ENCODE measurements at places on chromosomes 3 and 15. TPM values are rescaled to one million over a fixed set of nuclear protein-coding genes. Genes with fewer than 3 reads are reported as not detected.
A peak's percentile ranks its signal among the peaks of the same experiment; 100 is the strongest.

GRCh38 chr3:47802734-47803479 is at the start of gene DHX30:
TSS of gene DHX30 (plus strand) at chr3:47803138. CDS start at chr3:47810684, 7,546 bp downstream.
- peak within 1 kb of the TSS; percentile 99 for H3K4me3 ChIP-seq
- peaks cover 22% of the 10 kb centered on the region for H3K4me1 ChIP-seq
- no peaks in the 10 kb centered on the region for H3K36me3 ChIP-seq
- DNase-seq = peak; percentile 61
- H3K27ac ChIP-seq = peak within 1 kb of the TSS; percentile 99
- no peaks in the 10 kb centered on the region for H3K27me3 ChIP-seq

DNA sequence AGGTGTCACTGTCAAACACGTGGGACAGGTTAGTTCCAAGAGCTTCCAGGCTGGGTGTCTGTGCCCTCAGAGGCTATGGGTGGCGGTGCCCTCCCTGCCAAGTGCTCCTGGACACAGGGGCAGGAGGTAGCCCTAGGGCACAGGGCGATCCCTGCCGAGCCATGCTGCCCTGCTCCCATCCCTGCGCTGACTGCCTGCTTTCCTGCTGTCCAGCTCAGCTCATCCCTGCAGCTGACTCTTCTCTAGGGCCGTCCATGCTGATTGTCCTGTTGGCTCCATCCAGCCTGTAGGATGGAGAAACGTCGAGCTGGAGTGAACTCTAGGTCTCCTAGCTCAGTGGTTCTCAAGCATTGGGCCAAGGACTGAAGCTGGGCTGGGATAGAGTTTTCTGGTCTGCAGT is 3.7 kb downstream of the PDIA5 start:
- H3K4me3 ChIP-seq = no peak overlapping the region
- H3K27ac ChIP-seq = no peak overlapping the region
- H3K4me1 ChIP-seq = peaks cover 11% of the 10 kb centered on the region
- no peaks in the 10 kb centered on the region for H3K27me3 ChIP-seq

DNA sequence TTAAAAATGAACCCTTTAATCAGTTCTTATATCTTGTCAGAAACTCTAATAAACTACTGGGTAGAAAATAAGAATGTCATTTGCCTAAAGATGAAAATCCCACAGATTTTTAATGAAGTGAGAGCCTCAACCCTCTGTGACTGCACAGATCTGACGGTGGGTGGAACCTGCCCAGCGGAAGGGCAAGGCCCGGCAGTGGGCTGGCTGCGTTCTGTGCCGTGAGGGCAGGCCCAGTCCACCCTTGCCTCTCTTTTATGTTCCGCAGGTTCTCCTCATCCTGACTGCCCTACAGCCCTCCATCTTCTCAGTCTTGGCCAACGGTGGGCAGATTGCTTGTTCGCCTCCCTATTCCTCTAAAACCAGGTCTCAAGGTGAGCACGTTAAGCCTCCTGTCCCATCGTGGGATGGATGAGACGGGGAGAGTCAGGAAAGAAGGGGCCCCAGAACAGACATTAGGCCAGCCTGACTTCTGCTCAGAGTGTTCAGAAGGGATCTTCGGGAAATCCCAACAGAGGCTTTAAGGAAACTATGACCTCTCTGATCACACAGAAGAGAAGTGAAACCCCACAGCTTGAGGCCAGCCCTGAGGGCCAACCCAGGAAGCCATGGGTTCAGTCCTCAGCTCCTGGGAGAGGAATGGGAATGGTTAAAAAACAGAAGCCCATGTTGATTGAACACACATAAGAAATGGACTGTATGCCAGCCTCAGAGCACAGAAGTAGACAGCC is 16.0 kb downstream of the SLC51A start:
- DNase-seq = no peak
- no peak overlapping the region for H3K27ac ChIP-seq
- no peaks in the 10 kb centered on the region for H3K36me3 ChIP-seq
- no peaks in the 10 kb centered on the region for H3K27me3 ChIP-seq
- no peak overlapping the region for H3K4me3 ChIP-seq

- no peak overlapping the region for H3K27ac ChIP-seq
- no peak for DNase-seq
- no peaks in the 10 kb centered on the region for H3K36me3 ChIP-seq
- H3K27me3 ChIP-seq = no peaks in the 10 kb centered on the region
- H3K4me3 ChIP-seq = no peak overlapping the region
Measured at GRCh38 chr15:77864211-77865105, 213.1 kb downstream of the TBC1D2B start.

DNA sequence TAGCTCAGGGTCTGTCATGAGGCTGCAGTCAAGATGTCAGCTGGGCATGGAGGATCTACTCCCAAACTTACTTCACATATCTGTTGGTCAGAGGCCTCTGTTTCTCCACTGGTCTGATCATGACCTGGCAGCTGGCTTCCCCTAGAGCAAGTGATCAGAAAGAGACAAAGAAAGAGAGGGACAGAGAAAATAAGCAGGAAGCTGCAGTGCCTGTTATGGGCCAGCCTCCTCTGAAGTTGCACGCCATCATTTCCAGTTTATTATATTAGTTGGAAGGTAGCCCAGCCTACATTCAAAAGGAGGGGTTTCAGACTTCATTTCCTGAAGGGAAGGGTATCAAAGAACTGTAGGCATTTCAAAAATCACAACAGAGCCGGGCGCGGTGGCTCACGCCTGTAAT is 5.0 kb upstream of the RPP25 start:
- H3K4me3 ChIP-seq = no peak overlapping the region
- no peak for DNase-seq
- H3K4me1 ChIP-seq = peaks cover 14% of the 10 kb centered on the region
- H3K27me3 ChIP-seq = no peaks in the 10 kb centered on the region

GRCh38 chr3:100994809-100995208 is 1.6 kb upstream of the ABI3BP start:
- H3K27me3 ChIP-seq = no peaks in the 10 kb centered on the region
- H3K36me3 ChIP-seq = no peaks in the 10 kb centered on the region
- DNase-seq = no peak
- H3K4me3 ChIP-seq = no peak overlapping the region

DNA sequence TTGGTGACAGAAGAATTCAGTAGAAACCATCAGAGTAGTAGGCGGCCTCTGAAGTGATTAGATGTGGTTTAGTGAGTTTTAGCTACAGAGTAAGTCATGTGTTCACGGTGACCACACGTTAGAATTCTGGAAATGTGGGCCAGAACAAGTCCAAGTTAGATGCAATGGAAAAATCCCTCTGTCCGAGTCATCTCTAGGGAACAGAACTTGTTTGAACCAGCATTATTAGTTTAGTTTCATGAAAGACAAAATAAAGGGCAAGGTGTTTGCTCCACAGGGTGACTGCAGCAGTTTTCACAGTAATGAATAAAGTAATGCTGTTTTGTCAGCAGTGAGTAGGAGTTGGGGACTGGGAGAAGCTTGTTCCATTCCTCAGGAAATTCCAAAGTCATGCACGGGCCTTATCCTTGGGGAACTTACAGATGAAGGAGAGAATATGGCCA is 100.2 kb downstream of the CGNL1 start:
- no peaks in the 10 kb centered on the region for H3K36me3 ChIP-seq
- peaks cover 43% of the 10 kb centered on the region for H3K4me1 ChIP-seq
- peak overlapping the region; percentile 67 for H3K27ac ChIP-seq
- no peak overlapping the region for H3K4me3 ChIP-seq

DNA sequence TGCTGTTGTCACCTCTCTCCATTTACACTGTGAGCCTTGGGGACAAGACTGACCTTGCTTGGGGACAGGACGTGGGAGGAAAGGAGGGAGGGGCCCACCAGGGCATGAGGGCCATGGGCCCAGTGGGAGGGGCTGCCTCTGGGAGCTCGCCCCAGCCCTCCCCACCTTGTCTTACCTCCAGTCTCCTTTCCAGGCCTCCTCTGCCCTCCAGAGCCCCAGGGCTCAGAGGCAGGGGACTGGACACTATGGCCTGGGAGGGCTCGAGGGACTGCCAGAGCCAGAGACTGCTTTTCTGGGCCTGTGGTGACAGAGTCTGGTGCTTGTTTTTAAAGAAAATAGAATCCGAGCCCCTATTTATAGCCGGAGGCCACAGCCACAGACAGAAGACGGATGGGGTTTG is 10.2 kb downstream of the CSPG4 start:
- DNase-seq = no peak
- H3K27ac ChIP-seq = peak overlapping the region; percentile 97
- peaks cover 9% of the 10 kb centered on the region for H3K36me3 ChIP-seq

DNA sequence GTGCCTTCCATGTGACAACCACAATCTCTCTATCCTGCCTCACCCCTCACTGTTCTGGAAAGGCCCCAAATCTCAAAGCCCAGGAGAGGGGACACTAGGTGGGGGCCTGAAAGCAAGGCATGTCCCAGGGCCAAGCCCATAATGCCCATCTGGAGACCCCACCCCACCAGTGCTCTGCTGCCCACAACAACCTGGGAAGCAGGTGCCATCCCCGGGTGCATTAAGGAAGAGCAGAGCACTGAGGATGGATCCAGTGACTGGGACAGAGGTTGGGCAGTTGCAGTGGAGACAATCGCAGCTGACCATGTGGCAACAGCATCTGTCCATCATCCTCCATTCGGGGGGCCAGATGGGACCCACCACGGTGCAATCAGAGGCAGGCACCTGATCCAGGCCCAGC is 106.2 kb upstream of the PRR20G start:
- no peaks in the 10 kb centered on the region for H3K36me3 ChIP-seq
- H3K4me1 ChIP-seq = no peaks in the 10 kb centered on the region
- H3K27ac ChIP-seq = no peak overlapping the region
- no peak overlapping the region for H3K4me3 ChIP-seq
- no peak for DNase-seq
- no peaks in the 10 kb centered on the region for H3K27me3 ChIP-seq

DNA sequence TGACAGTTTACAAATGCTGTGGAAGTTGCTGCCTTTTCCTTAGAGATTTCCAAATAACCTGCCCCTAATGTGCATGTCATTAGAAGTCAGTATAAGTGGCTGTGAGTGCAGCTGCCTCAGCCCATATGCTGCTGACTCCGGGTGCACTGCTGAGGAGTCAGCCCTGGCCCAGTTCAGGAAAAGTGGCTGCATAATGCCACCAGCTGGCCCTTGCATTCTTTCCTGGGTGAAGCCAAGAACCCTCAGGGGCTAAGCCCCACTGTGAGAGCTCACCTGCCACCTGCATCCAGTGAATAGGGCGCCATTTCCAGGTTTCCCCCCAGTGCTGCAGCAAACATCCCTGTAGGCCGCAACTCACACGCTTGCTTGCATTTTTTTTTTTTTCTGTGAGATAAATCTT is 139.9 kb downstream of the TJP1 start:
- no peak for DNase-seq
- H3K4me1 ChIP-seq = no peaks in the 10 kb centered on the region
- no peaks in the 10 kb centered on the region for H3K36me3 ChIP-seq
- no peak overlapping the region for H3K27ac ChIP-seq
- H3K27me3 ChIP-seq = no peaks in the 10 kb centered on the region

- no peak overlapping the region for H3K4me3 ChIP-seq
- H3K36me3 ChIP-seq = no peaks in the 10 kb centered on the region
Measured at GRCh38 chr15:69172847-69173246, 12.4 kb downstream of the GLCE start.

DNA sequence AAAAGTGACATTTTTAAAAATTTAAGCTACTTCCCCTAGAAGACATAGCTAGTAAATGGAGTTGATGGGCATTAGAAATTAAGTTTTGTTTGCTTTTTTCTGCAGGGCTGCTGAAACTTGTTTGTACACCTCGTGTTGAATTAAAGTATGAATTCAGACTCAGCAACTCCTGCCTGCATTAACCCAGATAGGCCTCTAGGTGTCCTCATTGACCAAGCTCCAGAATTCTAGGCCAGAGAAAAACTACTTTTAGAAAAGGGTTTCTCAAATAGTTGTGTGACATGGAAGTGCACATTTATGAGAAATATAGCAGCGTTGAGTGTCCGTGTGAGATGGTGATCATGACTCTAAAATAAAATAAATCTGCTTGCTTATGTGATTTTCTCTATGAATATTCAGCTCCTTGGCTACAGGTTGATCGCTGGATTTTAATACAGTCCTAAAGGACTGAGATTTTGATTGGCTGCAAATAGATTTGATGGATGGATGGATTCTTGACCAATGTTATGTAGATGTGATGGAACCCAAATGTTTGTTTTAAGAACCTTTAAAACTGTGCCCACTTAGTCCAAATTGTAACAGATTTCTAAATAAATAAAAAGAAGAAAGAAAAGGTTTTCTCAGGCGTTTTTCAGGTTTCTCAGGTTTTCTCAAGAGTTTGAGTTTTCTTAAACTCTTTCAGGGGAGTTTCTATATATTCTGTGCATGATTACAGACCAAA is 39.4 kb upstream of the LMOD3 start:
- H3K27me3 ChIP-seq = no peaks in the 10 kb centered on the region
- H3K4me3 ChIP-seq = no peak overlapping the region
- H3K27ac ChIP-seq = no peak overlapping the region
- no peaks in the 10 kb centered on the region for H3K36me3 ChIP-seq
- no peak for DNase-seq

- no peaks in the 10 kb centered on the region for H3K36me3 ChIP-seq
- H3K4me1 ChIP-seq = no peaks in the 10 kb centered on the region
Measured at GRCh38 chr3:54223063-54223462, 100.7 kb downstream of the CACNA2D3 start.

DNA sequence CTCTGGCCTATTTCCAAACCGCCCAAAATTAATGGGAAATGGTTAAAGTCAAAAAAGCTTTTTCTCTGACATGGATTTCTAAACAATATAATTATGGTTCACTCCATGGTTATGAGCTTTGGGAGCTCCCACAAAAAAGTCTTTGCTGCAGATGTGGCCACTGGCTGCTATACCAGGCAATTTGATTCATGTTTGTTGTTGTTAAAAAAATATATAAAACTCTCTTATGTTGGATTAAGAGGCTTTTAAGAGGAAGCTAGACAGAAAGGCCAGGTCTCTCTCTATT is 258.6 kb downstream of the TIGIT start:
- no peak overlapping the region for H3K27ac ChIP-seq
- DNase-seq = no peak

DNA sequence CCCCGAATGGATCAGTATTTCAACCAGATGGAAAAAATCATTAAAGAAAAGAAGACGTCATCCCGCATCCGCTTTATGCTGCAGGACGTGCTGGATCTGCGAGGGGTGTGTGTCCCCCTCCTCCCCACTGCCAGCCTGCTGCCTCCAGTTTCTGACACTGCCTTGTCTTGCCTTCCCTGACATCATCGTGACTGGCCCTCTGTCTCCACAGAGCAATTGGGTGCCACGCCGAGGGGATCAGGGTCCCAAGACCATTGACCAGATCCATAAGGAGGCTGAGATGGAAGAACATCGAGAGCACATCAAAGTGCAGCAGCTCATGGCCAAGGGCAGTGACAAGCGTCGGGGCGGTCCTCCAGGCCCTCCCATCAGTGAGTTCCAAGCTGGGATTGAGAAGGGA is 10.9 kb downstream of the EIF4G1 start:
- no peak overlapping the region for H3K27ac ChIP-seq
- H3K36me3 ChIP-seq = peaks cover 98% of the 10 kb centered on the region
- no peak for DNase-seq
- no peaks in the 10 kb centered on the region for H3K27me3 ChIP-seq
- H3K4me3 ChIP-seq = no peak overlapping the region

DNA sequence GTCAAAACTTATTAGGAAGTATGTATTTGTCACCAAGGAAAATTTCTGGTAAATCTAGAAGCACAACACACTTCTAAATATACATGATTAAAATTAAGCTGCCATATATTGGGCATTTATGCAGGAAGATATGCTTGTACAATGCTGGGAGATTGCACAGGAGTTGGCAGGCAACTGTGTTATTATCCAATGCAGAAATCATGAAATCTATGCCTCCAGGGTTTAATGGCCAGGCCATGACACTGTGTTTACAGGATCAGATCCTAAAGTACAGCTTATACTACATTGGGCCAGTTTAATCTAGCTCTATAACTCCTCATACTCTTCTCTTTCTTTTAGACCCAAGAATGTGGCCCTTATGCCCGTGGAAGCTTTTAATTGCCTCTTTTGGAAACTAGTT is 391.4 kb upstream of the DPH6 start:
- no peak overlapping the region for H3K27ac ChIP-seq
- H3K4me1 ChIP-seq = no peaks in the 10 kb centered on the region
- DNase-seq = no peak

The CTXN2 gene
- not detected for total RNA-seq

The DYNLT2B gene
- total RNA-seq = 4.0 TPM

The KCNH8 gene
- 0.07 TPM for total RNA-seq

The GPR27 gene
- 0.54 TPM for total RNA-seq

The VIPR1 gene
- 48.7 TPM for total RNA-seq

The FETUB gene
- total RNA-seq = not detected
